A549 (cell line): ENCODE measurements at places on chromosomes 1 and 21.

DNA sequence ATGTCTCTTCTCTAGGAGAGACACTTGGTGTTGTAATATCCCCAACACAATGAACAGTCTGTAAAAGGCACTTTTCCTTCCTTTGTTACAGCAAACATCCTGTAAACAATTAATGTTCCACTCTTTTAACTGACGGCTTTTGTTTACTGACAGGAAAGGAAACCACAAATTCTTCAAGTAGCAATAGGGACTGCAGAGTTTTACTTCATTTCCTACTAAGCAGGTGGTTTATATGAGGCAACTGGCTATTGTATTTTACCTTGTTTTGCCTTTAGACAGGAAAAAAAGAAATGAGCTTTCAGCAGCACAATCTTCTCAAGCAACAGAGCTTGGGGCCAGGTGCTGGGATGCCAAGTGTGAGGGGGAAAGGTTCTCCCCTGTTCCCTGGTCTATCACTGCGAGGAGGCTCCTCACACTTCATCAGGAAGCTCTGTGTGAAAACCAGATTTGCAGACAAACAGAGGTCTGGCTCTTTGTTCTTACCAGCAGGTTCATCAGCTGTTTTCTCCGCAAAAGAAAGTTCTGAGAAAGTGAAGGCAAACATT lies 51.2 kb downstream of the SIPA1L2 start:
- DNase-seq = no peak

DNA sequence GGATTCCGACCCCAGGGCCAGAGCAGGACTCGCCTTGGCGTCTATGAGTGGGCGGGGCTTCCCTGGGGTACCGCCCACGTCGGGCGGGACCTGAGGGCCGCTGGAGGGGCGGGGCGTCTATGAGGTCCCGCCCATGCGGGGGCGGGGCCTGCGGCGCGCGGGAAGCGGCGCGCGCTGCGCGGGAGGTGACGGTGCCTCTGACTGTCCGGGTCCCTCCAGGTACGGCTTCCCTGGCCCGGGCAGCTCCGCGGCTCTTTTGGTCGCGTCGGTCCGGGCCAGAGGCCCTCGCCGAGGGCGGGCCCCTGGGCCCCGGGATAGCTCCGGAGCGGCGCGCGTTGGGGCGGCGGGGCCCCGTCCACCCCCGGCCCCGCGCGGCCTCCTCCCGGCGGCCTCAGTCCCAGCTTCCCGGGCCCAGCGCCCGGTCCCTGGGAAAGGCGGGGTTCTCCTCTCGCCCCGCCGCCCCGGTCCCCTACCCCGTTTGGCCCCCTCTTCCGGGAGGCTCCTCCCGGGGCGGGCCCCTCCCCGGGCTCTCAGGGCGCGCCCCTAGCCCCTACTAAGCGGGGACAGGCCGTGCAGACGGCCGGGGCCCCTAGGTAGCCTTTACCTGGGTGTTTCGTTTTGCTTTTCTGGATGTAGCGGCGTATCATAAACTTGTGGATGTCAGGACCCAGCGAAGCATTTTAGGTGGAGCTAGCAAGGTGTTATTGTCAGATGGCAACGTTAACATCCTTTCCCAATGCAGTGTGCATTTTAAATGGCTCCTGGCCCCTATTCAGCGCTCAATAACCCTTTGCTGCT lies at the start of gene CHAF1B:
Gene CHAF1B (plus strand): TSS at position 160 of the 798 bp plus-strand sequence. CDS start 745 bp downstream, outside the sequence.
- peak; percentile 33 for DNase-seq

DNA sequence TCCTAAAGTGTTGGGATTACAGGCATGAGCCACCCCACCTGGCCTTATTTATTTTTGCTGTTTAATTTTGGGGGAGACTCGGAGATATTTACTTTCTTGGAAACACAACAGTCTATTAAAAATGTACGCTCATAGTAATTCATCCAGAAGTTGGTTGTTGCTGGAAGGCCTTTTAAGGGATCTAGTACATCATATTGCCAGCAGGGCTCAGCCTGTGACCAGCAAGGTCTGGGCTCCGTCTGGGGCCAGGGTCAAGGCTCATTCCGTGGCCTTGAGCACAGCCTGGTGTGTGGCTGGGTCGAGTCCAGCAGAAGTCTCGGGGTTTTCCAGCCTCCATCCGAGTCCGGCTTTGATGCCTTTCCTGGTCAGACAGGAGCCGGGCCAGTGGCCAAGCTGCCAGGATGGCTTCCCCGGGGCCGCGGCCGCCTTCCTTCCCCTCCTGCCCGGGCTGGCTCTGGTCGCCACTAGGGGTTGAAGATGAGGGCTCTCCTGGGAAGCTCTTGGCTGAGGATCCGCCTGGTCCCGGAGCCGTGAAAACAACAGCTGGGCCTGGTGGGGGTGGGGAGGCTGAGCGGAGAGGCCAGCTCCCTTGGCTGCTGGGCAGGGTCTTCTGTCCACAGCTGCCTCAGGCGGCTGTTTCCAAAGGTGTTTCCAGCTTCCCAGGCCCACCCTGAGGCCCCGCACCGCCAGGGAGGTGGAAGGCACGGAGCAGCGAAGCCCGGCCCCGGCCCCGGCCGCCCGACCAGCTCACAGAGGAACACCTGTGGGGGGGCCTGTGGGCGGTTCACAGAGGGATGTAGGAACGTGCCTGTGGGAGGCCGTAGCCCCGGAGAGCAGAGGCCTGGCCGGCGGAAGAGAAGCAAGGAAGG lies 5.1 kb upstream of the VWA1 start:
- no peak for DNase-seq

GRCh38 chr21:44057960-44058651 lies 46.0 kb downstream of the TRAPPC10 start:
- DNase-seq = no peak

GRCh38 chr1:59332983-59333382 lies 36.1 kb downstream of the FGGY start:
- DNase-seq = no peak

DNA sequence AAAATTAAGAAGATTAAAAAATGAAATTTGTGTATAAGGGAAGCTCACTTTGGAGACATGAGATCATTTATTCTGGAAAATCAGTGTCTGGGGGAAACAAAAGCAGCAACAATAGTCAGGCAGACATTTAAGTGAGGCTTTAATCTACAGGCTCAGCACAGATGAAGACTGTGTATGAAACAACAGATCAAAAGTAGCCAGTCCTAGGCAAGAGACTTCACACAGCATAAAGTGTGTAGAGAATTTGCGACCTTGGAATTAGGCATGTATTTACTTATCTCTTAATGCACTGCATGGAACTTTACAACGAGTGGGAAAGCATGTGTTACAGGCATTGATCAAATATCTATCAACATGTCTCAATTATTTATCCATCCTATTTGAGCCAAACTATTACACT lies 1099.9 kb downstream of the PLA2G4A start:
- DNase-seq = no peak

DNA sequence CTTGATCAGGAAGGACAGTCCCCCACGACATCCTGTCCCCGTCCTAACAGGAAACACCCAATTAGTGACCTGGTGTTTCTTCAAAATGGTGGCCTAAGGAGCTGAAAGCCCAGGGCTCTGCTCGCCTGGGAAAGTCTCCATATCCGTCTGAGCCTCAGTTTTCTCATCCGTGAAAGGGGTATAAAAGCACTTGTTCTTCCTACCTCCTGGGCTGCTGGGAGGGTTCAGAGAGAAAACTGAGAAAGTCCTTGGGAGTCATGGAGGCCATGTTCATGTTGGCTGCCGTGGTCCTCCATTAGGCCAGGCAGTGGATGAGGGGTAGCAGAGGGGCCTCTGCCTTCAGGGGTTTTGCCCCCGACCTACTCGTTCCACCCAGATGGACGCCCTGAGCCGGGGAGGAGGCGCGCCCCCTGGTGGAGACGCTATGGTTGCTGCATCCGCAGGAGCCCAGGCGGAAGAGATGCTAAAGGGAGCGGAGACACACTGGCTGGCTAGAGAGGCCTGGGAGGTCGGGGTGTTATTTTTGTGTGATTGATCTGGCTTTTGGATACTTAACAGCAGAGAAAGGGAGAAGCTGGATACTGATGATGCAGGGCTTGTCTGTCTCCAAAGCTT lies 113.5 kb downstream of the PRDM2 start:
- no peak for DNase-seq
